KG1 (cell line): ENCODE measurements at places on chromosomes 12 and 14.

DNA sequence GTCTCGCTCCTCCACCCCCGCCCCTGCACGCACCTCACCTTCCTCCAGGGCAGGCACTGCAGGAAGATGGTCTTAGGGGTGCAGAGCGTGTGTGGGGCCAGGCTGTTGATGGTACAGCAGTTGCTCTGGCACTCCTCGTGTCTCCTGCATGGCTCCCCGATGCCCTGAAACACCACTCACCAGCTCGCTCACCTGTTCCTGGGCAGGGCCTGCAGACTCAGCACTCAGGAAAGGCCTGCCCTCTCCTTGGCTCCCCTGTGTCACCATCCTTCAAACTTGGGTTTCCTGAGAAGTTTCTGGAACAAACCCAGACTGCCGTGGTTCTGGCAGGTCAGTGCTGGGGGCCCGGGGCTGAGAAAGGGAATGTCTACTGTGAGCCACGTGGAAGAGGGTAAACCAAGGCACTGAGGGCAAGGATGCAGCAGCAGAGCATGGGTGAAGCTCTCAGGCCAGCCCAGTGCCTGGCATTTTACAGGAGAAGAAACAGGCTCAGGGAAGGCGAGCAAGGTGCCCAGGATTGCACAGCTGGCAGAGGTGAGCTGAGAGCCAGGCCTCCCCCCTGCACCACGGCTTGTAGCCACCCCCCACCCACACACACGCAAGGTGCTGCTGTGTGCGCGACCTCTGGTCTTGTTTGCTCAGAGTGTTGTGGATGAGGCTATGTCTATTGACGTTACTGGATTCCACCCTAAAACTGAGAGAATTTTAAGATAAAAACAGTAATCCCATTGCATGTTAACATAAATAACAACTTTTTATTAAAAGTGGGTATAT lies 5.5 kb downstream of the LRCOL1 start:
- no peak for DNase-seq

DNA sequence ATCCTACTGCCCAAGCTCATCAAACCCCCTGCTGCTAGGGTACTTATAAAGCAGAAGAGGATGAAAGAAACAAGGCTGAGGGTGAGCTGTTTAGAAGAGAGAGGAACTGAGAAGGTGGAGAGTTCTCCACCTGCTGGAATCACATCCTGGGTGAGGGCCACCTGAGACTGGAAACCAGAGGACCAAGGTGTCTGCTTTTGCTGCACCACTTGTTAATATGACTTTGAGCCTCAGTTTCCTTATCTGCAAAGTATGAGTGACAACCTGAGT lies 203.2 kb upstream of the SSTR1 start:
- DNase-seq: no peak

DNA sequence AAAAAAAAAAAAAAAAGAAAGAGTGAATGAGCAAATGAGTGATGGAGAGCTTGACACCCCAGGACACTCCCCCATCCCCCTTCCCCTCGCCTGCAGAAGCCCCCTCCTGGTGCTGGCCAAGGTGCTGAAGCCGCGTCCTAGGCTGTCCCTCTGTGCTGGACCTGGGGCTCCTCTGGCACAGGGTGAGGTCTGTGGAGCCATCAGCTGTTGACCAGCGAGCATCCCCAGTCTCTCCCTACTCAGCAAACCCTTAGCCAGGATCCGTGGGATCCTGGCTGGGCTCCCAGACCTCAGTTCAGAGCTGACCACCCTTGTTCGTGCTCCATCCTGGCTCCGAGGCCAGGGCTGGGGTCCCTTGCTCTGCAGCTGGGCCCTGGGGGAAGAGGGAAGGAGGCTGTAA lies 5.4 kb upstream of the KIF26A start:
- DNase-seq: no peak

DNA sequence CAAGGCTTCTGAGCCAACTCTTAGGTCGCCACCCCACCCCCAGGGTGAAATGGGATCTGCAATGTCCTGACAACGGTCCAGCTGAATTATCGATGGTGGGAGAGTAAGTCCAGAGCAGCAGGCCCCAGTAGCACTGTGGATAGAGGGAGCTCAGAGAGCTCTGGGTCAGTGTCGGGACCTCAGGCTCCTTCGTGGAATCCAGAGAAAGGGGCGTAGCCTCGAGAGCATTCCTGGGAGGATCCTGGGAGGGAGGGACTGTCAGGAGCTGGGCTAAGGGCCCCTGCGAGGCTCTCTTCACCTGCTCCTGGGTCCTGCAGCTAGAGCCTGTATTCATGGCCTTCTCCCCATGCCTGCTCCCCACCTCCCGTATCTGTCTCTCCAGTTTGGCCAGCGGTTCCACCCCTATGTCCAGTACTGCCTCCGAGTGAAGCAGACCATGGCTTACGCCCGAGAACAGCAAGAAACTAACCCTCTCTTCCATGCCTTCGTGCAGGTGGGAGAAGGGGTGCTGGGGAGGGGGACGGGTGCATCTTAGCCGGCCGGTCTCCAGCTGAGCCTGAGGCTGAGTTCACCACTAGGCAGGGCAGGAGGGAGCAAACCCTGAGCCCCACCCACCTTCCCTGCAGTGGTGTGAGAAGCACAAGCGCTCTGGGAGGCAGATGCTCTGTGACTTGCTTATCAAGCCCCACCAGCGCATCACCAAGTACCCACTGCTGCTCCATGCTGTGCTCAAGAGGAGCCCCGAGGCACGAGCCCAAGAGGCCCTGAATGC lies 6.6 kb downstream of the PLEKHG6 start:
- DNase-seq: no peak
